ENCODE measurements at places on chromosomes 7 and 10.

DNA sequence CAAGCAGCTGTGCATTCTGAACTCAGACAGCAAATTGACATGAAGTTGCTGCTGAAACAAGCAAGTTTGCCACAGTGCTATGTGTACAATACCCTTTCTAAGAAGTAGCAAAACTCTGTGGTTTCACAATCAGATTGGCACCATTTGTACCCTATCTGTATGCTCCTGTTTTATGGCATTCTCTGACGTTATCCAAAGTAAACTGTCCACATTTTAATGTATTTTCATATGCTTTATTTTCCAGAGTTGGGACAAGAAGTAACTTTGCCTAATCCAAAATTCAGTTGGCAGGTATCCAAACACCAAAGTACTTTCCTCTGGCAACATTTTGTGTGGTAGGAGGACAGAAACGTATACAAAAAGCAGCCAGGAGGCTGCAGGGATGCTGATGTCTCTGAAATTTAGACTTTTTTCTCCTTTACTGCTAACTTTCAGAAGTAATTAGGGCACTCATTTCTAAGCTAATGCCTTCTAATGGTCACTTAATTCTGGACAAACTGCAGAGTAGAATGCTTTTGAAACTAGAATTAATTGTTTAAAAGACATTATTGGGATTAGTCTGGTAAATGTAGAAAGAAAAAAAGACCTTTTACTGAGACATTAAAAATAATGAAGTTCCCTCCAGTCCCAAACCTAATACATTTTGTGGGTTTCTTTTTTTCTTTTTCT is 414.7 kb upstream of the NRP1 start:
- no peak for DNase-seq

DNA sequence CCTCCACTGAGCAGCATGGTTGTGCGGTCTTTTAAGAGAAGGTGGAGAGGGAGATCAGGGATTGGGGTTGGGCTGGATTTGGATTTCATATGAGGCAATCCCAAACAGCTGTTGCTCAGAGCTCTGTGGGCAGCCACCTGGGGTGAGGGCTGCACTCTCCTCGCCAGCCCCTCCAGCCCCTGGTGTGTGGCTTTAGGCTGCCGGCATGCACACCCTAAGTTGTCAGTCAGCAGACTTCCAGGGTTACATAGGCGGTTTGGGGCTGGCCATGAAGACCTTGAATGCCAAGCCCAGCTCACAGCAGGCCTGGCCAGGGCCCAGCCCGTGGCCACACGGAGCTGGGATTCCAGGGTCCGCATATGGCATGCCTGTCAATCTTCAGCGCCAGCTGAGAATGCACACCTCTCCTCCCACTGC is 54.8 kb downstream of the ZMIZ1 start:
- DNase-seq: no peak

GRCh38 chr7:70143075-70144044 is 545.1 kb downstream of the AUTS2 start:
- no peak for DNase-seq

- no peak for DNase-seq
Observed at GRCh38 chr10:128929767-128930166, 537.3 kb upstream of the MGMT start.

DNA sequence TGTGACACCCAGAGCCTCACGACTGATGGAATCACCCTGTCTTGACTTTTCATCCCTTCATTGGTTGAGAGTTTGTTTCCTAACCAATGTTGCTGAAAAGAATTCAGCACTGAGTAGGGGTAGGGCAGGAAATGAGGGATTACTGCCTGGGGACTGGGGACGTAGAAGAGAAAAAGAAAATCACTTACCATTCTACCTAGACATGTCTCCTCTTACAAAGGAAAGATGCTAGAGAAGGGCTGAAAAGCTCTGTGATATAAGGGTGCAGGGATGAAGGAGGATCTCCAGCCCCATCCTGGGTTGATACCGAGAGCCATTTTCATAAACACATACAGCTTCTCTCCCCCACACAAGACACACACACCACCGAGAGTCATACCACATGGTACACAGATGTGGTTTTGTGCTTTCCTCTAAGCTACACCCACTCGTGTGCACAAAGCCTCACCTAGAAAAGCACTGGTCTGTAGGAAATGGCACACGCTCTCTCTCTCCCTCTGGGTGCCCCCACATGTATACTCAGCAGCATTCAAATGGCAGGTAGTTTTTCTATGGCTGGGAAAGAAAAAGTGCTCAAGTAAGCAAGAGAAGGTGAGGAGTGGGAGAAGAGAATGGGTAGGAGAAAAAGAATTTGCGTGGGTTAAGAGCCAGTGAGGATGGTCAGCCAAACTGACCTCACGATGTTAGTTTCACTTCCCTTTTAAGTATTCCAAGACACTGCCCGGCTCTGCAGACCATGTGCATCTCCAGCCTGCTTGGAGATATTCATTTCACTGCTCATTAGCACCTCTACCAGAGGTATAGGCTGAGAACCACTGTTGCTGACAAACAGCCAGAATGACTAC is 85.8 kb downstream of the CALD1 start:
- DNase-seq: no peak

DNA sequence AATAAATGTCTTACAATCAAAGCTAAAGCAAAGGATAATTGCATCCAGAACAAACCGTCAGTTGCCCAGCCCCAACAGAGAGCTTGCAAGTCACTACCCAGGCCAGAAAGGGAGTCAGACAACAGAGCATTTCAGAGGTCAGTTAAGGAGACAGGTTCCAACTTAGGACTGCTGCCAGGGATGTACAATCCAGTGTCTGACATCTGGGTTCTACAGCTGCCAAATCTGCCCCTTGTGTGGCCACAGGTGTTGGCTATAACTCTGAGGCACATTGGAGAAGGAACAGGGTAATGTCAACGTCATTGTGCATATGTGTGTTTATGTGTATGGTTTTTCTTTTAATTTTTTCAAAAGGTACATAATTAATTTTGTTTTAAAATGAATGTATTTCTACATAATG is 85.2 kb upstream of the GLCCI1 start:
- DNase-seq: no peak

- DNase-seq: no peak
Observed at GRCh38 chr10:1560535-1561192, 176.7 kb downstream of the ADARB2 start.

DNA sequence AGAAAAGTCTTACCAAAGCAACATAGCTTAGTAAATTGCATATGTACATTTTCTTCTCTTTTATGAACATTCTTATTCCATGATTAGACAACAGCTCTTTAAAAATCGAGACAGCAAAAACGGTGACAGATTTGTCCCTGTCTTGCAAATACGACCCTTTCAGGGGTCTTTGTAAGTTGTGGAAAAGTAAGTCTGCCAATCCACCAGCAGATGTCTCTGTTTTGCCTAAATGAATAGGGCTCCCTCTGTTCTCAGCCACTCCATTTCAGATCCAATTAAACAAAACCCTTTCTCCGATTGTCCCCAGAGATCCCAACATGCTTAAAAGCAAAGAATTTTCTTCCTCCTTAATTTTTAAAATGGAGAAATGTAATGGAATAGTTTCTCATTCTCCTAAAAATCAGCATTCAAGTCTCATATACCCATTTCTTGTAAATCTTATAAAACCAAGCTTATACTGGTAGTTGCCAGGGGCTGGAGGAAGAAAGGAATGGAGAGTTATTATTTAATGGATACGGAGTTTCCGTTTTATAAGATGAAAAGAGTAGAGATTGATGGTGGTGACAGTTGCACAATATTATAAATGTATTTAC is 61.0 kb upstream of the NFE2L3 start:
- DNase-seq: peak; percentile 63

DNA sequence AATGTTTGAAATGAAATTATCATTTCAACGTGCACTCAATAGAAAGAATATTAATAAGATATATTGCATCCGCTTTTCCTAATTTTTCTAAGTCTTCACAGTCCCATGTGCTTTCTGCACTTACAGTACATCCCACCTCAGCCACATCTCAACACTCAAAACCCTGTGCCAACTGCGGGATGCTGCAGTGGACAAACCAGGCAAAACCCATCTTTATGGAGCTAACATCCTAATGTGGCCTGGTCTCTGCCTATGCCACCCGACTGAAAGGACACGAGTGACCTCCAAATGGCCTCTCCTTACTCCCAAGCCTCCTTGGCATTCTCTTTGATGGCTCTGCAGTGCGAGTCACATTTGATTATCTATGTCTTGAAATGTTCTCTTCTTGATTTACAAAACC is 57.4 kb upstream of the ADRB1 start:
- DNase-seq: no peak

- no peak for DNase-seq
Observed at GRCh38 chr10:103980288-103980906, 13.5 kb downstream of the SLK start.

- DNase-seq: no peak
Observed at GRCh38 chr7:146136357-146136875, 19.8 kb downstream of the CNTNAP2 start.

- DNase-seq: no peak
Observed at GRCh38 chr7:29090836-29091601, 55.3 kb downstream of the CPVL start.

GRCh38 chr10:19549503-19549902 is 266.7 kb upstream of the PLXDC2 start:
- DNase-seq: no peak

- DNase-seq: no peak
Observed at GRCh38 chr10:98338896-98339295, 70.9 kb upstream of the LOXL4 start.

GRCh38 chr7:11473807-11474424 is 358.1 kb downstream of the THSD7A start:
- no peak for DNase-seq

- DNase-seq: no peak
Observed at GRCh38 chr10:50395851-50396250, 144.5 kb upstream of the ASAH2 start.

All from LoVo (cell line).